ENCODE measurements at places on chromosomes 7 and 10. TPM values are rescaled to one million over a fixed set of nuclear protein-coding genes. Genes with fewer than 3 reads are reported as not detected.

Gene ANAPC16
- total RNA-seq, result 37.5 TPM

Gene IFIT1B
- not detected for total RNA-seq

Gene UNCX
- total RNA-seq, result not detected

Gene EFCAB10
- total RNA-seq, result under 0.01 TPM

Gene HTR7
- total RNA-seq, result 0.47 TPM

Gene SEMA3E
- total RNA-seq, result 0.28 TPM

Gene PLXDC2
- 2.4 TPM for total RNA-seq

Gene RPS24
- 2,717 TPM for total RNA-seq

Gene URGCP
- 18.2 TPM for total RNA-seq

Gene NPC1L1
- total RNA-seq, result not detected

Gene HABP2
- not detected for total RNA-seq

Gene VAX1
- not detected for total RNA-seq

Gene DNAJC12
- total RNA-seq, result 0.45 TPM

Gene GPNMB
- total RNA-seq, result 0.27 TPM

Gene GBX1
- total RNA-seq, result not detected

Gene SPDYE1
- total RNA-seq, result not detected

Gene CTAGE8
- not detected for total RNA-seq

Gene MYO3A
- not detected for total RNA-seq

Gene CALHM3
- not detected for total RNA-seq

Gene EVX1
- total RNA-seq, result not detected

Gene OR2A12
- total RNA-seq, result not detected

Gene GPR15LG
- not detected for total RNA-seq

Gene ALOX5
- total RNA-seq, result under 0.01 TPM

Gene ICA1
- total RNA-seq, result 29.2 TPM

Gene SVOPL
- not detected for total RNA-seq

Gene LLCFC1
- total RNA-seq, result not detected

Gene PNLIPRP1
- not detected for total RNA-seq

Gene CPA2
- not detected for total RNA-seq

Gene CPA5
- total RNA-seq, result not detected

Gene FFAR4
- not detected for total RNA-seq

Gene CNOT4
- total RNA-seq, result 7.4 TPM

Gene FGF8
- total RNA-seq, result not detected

Gene C7orf33
- total RNA-seq, result not detected

Gene ACSL5
- 12.6 TPM for total RNA-seq

Gene NUTM2D
- total RNA-seq, result 0.81 TPM

Gene MKX
- 0.09 TPM for total RNA-seq

Gene PARD3
- 32.9 TPM for total RNA-seq

Gene CYP2E1
- total RNA-seq, result not detected

Gene GNAT3
- not detected for total RNA-seq

Gene CHST15
- total RNA-seq, result 33.4 TPM

Gene OR9A2
- total RNA-seq, result not detected

Gene PTPN20
- not detected for total RNA-seq

Gene LAMB4
- total RNA-seq, result 0.09 TPM

Gene NSMCE4A
- total RNA-seq, result 31.0 TPM

Gene VSIR
- total RNA-seq, result 8.3 TPM

Gene FRMPD2
- total RNA-seq, result not detected

Gene CNPY4
- total RNA-seq, result 36.7 TPM

Gene CHRM2
- total RNA-seq, result not detected

Gene CPN1
- not detected for total RNA-seq

Gene FAM25G
- total RNA-seq, result not detected

Gene MCM10
- 14.1 TPM for total RNA-seq

Gene PYROXD2
- total RNA-seq, result 6.2 TPM

Gene ITPRID1
- total RNA-seq, result not detected

Gene MBL2
- total RNA-seq, result not detected

Gene ZNF107
- 1.8 TPM for total RNA-seq

Gene ARMH3
- total RNA-seq, result 6.6 TPM
